ENCODE measurements at places on chromosomes 16 and 17.

DNA sequence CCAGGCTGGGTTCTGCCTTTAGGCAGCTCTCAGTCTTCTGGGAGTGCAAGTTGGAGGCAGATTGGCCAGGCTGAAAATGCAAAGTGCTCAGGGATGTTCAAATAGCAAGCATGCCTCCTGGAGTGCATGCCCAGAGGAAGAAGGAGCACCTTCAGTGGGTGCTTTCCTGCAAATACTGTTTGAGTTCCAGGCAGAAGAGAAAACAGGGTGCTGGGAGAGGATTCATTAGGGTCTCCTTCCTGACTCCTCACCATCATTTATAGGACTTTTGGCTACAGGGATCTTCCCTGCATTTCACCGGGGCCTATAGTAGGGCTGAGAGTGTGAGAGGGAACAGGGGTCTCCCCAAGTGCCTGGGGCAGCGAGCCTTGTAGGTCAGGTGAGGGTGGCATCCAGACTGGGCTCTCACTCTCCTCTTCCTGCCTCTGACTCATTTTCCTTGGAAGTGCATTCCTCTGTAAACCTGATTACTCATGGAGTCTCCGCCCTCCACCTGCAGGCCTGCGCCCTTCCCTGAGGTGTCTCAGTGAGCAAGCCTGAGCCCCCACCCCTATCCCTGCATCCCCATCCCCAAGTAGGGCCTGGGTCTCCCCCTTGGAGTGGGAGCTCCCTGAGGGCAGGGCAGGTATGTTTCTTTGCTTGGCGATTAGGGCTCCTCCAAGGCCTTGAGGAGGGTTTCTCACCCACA, 17.1 kb upstream of the TNS4 start:
- DNase-seq, result peak; percentile 52

- no peak for DNase-seq
Observed at GRCh38 chr16:13463619-13464018, 456.3 kb upstream of the ERCC4 start.

DNA sequence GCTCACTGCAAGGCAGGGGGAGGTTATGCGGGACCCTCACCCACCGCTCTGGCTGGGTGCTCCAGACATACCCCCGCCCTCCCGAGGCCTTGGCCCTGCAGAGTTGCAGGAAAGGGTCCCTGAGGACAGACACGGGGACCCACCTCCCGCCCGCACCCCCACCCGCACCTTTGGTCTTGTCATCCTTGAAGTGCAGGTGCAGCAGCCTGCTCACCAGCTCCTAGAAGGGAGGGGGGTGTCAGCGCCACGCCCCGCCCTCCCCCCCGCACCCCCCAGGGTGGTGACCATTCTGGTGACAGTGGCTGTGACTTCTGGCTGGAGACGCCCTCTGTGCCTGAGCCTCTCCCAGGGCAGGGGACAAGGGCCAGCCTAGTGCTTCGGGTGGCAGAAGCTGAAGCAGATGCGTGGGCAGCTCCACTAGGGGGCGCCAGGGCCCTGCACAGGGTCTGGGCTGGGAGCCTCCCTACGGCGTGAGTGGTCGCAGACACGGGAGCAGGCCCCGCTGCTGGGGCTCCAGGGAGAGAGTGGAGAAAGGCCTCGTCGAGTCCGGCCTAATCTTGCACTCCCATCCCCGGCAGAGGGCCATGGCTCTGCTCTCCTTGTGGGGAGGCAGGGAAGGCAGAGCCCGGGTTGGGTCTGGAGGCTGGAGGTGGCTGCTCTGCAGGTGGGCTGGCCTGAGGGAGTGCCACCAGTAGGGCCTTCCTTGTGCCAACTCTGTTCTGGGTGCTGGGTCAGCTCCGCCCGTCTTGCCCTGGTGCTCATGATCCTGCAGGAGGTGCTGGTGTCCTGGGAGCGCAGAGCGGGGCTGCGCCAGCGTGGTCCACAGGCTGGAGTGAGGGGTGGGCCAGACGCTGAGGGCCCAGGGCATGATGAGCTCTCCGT, 2.7 kb downstream of the CENPX start:
- DNase-seq, result peak; percentile 87

DNA sequence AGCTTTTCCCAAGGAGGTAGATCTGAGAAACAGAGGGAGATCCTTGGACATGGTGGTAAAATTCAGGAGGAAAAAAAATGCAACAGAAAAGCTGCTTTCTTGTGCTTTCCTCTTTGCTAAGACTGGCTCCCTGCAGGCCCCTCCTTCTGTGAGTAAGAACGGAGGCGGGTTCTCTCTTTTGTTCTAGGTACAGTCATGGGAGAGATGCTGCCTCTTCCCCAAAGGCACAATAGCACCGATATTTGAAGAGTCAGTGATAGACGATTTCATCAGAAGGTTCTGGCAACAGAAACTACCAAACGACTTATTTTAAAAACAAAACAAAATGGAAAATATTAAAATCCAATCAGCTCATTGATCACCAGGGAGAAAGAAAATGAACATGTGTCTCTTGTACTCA, 32.6 kb upstream of the KIFC3 start:
- DNase-seq, result no peak

DNA sequence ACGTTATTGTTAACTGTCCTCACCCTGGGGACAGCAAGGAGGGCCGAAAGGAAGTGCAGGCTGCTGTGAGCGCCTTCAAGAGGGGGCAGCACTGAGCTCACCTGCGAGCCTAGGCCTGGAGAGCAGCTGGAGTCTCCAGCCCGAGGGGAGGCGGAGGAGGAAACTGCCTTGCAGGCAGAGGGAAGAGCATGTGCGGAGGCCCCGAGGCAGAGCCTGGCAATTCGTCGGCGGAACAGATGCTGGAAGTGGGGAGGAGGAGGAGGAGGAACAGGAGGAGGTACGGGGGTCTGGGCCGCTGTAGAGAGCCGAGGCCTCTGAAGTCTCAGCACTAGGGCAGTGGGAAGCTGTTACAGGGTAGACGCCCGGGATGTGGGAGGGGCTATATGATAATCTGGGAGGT, 49.6 kb upstream of the PLCG2 start:
- no peak for DNase-seq

- DNase-seq, result no peak
Observed at GRCh38 chr16:23014592-23014991, 134.7 kb downstream of the USP31 start.

GRCh38 chr16:11105038-11105903, 150.7 kb downstream of the SOCS1 start:
- no peak for DNase-seq

DNA sequence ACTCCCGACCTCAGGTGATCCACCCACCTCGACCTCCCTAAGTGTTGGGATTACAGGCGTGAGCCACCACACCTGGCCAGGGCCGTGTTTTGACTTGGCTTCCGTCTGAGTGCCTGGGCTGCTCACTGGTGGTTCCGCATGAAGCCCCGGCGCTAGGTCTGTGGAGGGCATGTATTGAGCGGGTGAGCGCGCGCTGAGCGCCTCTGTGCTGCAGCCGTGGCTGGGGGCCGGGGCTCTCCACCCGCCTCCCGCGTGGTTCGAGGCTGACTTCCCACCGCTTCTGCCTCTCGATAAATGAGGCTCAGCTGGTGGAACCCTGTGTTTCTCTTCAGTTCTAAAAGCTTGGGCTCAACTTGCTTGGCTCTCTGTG, 38.9 kb upstream of the ATP2A3 start:
- DNase-seq, result peak; percentile 53

DNA sequence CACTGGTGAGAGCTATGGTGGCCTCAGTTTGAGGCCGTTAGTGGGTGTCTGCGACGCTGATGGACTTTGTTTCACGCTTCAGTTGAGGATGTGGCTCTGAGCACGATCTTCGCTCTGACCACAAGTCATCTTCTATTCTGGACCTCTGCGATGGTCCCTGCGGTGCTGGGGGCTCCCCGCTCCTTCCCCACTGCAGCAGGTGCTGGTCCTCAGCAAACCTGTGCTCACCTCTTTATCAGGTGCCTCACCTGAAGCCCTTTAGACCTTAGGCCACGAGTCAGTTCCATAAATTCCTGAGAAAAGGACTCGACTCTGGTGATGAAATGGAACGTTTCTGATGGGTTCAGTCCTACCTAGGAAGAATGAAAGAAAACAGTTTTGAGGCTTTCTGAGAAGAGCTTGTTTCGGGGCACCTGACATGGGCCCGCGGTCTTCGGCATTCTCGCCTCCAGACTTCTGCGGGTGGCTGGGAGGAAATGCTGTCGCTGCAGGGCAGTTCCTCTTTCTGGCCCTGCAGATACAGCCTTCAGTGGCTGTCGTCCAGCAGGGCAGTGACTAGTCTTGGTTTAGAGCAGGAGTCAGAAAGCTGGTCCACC, 4.7 kb downstream of the KCTD5 start:
- no peak for DNase-seq

- DNase-seq, result peak; percentile 72
Observed at GRCh38 chr17:50346313-50347116, 589 bp downstream of the XYLT2 start.

DNA sequence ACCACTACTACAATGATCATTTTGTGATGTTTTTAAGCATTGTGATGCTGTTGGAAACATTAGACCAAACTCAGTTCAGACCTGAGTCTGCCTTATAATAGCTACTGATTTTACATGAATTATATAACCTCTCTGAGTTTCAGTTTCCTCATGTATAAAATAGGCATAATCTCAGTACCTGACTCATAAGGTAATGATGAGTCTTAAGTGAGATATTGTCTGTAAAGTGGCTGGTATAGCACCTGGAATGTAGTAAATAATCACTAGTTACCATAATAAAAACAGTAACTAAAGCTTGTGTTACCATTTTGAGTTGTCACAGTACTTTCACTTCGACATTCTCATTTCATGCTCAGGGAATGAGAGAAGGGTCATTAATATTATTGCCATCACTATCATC, 381.5 kb upstream of the SALL1 start:
- DNase-seq, result no peak

GRCh38 chr17:77273397-77274085, 132.8 kb downstream of the SEC14L1 start:
- DNase-seq, result no peak
